A549 treated with GW870086 at 1 μM for 4 hours (cell line): ENCODE measurements at places on chromosomes 1 and 21. TPM values are rescaled to one million over a fixed set of nuclear protein-coding genes. Genes with fewer than 3 reads are reported as not detected.

UBASH3A gene
- 0.07 to 0.25 TPM (median 0.13 TPM) in 4 of 5 replicates, not detected in the other for total RNA-seq

SYNJ1 gene
- total RNA-seq: 1.8 to 2.8 TPM (median 2.4 TPM) in 5 replicates

MPL gene
- 0.07 to 0.30 TPM in 2 of 5 replicates, not detected in the others for total RNA-seq

ARMH1 gene
- 0.38 to 1.1 TPM (median 0.54 TPM) in 5 replicates for total RNA-seq

S100A8 gene
- not detected in 5 replicates for total RNA-seq

UTS2 gene
- total RNA-seq: not detected in 5 replicates

NOS1AP gene
- 0.30 to 0.50 TPM (median 0.36 TPM) in 4 of 5 replicates, not detected in the other for total RNA-seq

FAM72B gene
- total RNA-seq: 5.5 to 7.6 TPM (median 6.2 TPM) in 5 replicates

REN gene
- 0.13 TPM in 1 of 5 replicates, not detected in the others for total RNA-seq

OR10J1 gene
- not detected in 5 replicates for total RNA-seq

WDR64 gene
- not detected in 5 replicates for total RNA-seq

LCE3D gene
- total RNA-seq: 1.6 to 2.7 TPM (median 2.4 TPM) in 5 replicates

VSIG8 gene
- not detected in 5 replicates for total RNA-seq

CCDC30 gene
- total RNA-seq: 0.44 to 1.2 TPM (median 0.64 TPM) in 5 replicates

UBL4B gene
- not detected in 5 replicates for total RNA-seq

OR2T35 gene
- total RNA-seq: not detected in 5 replicates

OLIG1 gene
- total RNA-seq: not detected in 5 replicates

GALNT2 gene
- total RNA-seq: 141 to 166 TPM (median 158 TPM) in 5 replicates

SLC44A3 gene
- total RNA-seq: 1.3 to 2.2 TPM (median 1.7 TPM) in 5 replicates

SEC16B gene
- 0.62 to 0.86 TPM (median 0.75 TPM) in 5 replicates for total RNA-seq

KDF1 gene
- 0.08 to 0.40 TPM (median 0.09 TPM) in 5 replicates for total RNA-seq

KIF17 gene
- total RNA-seq: 1.4 to 2.4 TPM (median 1.6 TPM) in 5 replicates

SH2D5 gene
- 11.5 to 17.1 TPM (median 13.3 TPM) in 5 replicates for total RNA-seq

RHD gene
- total RNA-seq: not detected in 5 replicates

OR2G6 gene
- total RNA-seq: not detected in 5 replicates

SRSF11 gene
- total RNA-seq: 55.0 to 81.6 TPM (median 70.7 TPM) in 5 replicates

MOB3C gene
- total RNA-seq: 3.9 to 4.7 TPM (median 4.5 TPM) in 5 replicates

S100A9 gene
- 0.31 to 1.4 TPM (median 1.2 TPM) in 5 replicates for total RNA-seq

OVAAL gene
- 0.08 to 0.13 TPM (median 0.09 TPM) in 3 of 5 replicates, not detected in the others for total RNA-seq
